ENCODE measurements at places on chromosomes 11 and 22.

- DNase-seq = peak; percentile 59
These were observed 14.8 kb downstream of the CD6 start for GRCh38 chr11:60985991-60986915.

DNA sequence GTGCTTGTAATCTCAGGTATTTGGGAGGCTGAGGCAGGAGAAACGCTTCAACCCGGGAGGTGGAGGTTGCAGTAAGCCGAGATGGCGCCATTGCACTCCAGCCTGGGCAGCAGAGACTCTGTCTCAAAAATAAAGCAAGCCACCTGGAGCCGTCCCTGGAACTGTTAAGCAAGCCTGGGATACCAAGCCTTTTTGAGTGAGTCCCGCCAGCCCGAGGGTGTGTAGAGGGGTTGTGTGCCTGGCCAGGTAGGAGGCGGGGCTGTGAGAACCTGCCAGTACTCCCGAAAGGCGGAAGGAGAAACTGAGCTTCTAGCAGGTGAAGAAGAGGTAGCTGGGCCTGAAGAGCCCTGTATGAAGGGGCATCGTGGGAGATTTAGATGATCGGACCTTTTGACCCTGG lies 52.4 kb downstream of the TRIOBP start:
- no peak for DNase-seq

- no peak for DNase-seq
These were observed 126.7 kb upstream of the BLID start for GRCh38 chr11:122242731-122243130.

GRCh38 chr22:42648368-42649245 lies 585 bp downstream of the CYB5R3 start:
- DNase-seq = peak; percentile 83
